ENCODE measurements at places on chromosomes 16 and 17.

DNA sequence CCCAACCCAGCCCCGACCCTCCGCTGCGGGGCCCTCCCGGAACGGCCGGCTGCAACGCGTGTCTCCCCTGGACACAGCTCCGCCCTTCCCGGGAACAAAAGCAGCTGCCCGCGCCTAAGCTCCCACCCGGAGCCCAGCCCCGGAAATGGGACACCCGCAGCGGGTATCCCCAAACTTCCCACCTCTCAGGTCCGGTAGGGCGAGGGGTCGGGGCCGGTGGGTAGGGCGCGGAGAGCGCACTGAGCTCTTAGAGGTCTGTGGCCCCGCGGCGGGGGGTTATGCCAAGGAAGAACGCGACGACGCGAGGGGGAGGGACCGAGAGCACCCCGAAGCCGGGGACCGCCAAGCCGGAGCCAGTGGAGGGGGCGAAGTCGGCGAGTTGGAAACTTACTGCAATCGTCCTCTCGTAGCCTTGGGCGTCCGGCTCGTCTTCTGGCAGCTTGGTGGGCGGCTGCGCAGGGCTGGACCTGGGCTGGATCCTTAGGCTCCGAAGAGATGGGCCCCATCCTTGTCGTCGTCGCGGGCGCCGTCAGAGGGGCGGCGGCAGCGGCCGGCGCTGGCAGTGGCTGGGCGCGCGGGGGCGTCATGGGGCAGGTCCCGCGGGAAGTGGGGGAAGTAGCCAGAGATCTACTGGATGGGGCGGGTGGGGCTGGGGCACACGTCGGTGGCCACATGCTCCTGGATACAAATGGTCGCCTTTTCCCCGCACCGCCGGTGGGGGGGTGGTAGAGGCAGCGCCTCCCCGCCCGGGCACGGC is 6.9 kb downstream of the USP6 start:
- no peak for DNase-seq

- DNase-seq = no peak
Measured at GRCh38 chr16:71230122-71230845, at the start of gene HYDIN. Gene HYDIN, minus strand, starts transcription at chr16:71230722. Its CDS starts 43,827 bp downstream, at chr16:71186895.

- DNase-seq = no peak
Measured at GRCh38 chr16:87703835-87704375, 61.9 kb downstream of the KLHDC4 start.

GRCh38 chr16:81921843-81922584 is 89.3 kb downstream of the SDR42E1 start:
- no peak for DNase-seq

Data from CD4-positive, alpha-beta T cell treated with Interleukin-4 for 4 hours (primary cell).